ENCODE measurements at places on chromosomes 2 and 18.

DNA sequence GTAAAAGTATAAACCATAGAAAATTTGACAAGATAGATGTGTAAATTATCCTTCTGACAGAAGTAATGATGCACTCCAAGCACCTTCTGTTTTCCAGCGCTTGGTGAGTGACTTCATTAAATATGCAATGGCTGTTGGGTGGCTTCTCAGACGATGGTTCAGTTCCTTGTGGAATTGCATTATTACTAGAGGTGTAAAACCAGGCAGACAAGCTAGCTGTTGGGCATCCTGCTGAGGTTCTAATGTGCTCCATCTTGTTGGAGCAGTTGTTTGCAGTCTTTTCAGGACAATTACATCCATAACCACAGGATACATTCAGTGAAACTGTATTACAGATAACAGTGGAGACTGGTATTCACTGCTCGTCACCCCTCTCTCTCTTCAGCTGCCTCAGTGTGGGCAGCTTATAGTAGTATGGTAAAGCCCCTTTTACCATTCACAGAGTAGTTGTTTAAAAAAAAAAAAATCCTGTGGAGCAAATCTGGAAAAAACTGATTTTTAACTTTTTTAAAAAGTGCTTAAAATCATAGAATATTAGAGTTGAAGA lies 143.5 kb downstream of the AGPS start:
- no peak for DNase-seq

GRCh38 chr2:73386342-73386868 lies 769 bp downstream of the ALMS1 start:
- DNase-seq = no peak

- no peak for DNase-seq
These were observed 48.3 kb upstream of the BZW1 start for GRCh38 chr2:200763422-200763821.

GRCh38 chr18:11565716-11566115 lies 43.7 kb upstream of the SLC35G4 start:
- DNase-seq = no peak

DNA sequence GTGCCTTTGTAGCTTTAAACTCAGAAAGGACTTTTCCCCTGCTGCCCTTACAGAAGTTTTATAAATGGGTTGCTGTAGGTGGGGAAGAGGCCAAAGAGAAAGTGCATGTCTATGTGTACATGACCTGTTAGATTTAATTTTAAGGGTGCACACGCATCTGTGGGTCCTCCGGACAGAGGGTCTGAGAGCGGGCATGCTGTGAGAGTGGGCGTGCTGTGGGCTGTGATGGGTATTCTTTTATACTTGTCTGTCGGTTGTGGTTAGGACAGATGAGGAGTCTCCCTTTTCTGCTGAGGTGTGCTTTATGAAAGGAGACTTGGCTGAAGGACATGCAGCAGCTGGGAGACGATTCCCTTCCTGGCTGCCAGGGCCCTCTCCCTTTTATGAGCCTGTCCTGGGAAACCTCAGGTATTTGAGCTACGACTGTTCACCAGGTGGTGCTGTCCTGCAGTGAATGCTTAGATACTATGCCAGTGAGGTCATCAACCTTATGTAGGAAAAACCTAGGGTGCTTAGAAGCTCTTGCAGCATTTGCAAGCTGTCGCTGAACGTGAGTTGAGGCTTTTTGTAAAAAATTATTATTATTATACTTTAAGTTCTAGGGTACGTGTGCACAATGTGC lies 67.5 kb downstream of the TANC1 start:
- DNase-seq = no peak

GRCh38 chr18:48815179-48815515 lies 135.6 kb downstream of the SMAD7 start:
- DNase-seq = no peak

- DNase-seq = no peak
These were observed 171.2 kb downstream of the TCF4 start for GRCh38 chr18:55416791-55417190.

DNA sequence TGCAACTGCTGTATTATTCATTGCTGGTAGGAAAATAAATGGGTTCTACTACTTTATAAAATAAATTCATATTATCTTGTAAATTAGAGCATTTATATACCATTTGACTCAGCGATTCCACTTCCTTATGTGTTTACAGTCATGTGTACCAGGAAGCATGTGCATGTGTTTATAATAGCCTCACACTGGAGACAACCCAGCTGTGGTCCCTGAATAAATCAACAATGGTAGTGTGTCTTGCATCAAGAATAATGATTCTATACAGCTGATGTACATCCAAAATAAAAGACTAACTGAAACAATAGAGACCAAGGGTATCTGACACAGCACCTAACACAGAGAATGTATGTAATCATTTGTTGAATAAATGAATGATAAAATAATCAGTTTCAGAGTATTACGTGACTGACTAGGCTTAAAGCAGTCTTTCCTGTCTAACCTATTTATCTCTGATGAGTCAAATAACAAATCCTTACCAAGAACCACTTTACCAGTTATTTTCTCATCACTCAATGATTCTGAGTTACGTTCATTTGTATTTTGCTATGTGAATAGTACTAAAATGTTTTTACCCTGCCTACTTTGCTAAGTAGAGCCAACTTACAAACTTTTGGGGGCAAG lies 216.8 kb downstream of the UBE2E3 start:
- no peak for DNase-seq

- DNase-seq = peak; percentile 31
These were observed 122.2 kb downstream of the RBMS1 start for GRCh38 chr2:160371251-160372009.

Measured in fibroblast of gingiva (primary cell).